ENCODE measurements at places on chromosomes 2 and 18. TPM values are rescaled to one million over a fixed set of nuclear protein-coding genes. Genes with fewer than 3 reads are reported as not detected.

ZDBF2 gene
- 7.0 TPM for total RNA-seq

MALT1 gene
- 11.8 TPM for total RNA-seq

COL3A1 gene
- 72.7 TPM for total RNA-seq

STPG4 gene
- total RNA-seq: not detected

MC2R gene
- total RNA-seq: not detected

ASIC4 gene
- not detected for total RNA-seq

TMEM247 gene
- not detected for total RNA-seq

CRYGD gene
- total RNA-seq: not detected

GALR1 gene
- not detected for total RNA-seq

ADCYAP1 gene
- total RNA-seq: not detected

MEP1B gene
- not detected for total RNA-seq

LCT gene
- total RNA-seq: not detected

AQP12A gene
- total RNA-seq: not detected

GKN1 gene
- total RNA-seq: not detected

XDH gene
- total RNA-seq: not detected

RFX8 gene
- not detected for total RNA-seq

UGT1A7 gene
- not detected for total RNA-seq

SERPINB4 gene
- not detected for total RNA-seq

GRHL1 gene
- 0.81 TPM for total RNA-seq

VSNL1 gene
- total RNA-seq: 10.4 TPM

FSHR gene
- 0.14 TPM for total RNA-seq

PTGR3 gene
- total RNA-seq: 71.5 TPM

MARCHF4 gene
- 0.08 TPM for total RNA-seq

SGPP2 gene
- 19.0 TPM for total RNA-seq

SNTG2 gene
- 2.4 TPM for total RNA-seq

SLC5A7 gene
- total RNA-seq: 0.11 TPM

CLEC4F gene
- 0.22 TPM for total RNA-seq

DOK6 gene
- 6.3 TPM for total RNA-seq

UGT1A5 gene
- not detected for total RNA-seq
